ENCODE measurements at places on chromosomes 13 and 19.

DNA sequence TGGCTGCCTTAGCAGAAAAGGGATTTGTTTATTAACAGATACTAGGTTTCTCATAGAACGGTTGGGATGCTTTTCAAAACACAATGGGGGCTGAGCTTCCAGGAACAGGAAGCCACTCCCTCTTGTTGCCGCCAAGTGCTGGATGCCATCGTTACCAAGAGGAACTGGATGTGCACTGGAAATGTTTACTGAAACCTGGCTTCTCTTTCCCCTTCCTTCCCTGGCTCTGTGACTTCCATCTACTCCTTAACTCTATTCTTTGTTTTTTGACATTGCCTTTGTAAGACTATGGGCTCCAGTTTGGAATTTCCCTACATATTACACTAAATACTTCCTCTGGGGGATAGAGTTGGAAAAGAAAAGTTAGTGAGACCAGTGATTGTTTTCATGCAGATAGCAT lies 11.7 kb upstream of the KL start:
- peak; percentile 85 for DNase-seq

GRCh38 chr19:35671818-35672217 lies 5.5 kb downstream of the UPK1A start:
- no peak for DNase-seq

GRCh38 chr13:75489502-75490263 lies 7.7 kb upstream of the TBC1D4 start:
- no peak for DNase-seq

DNA sequence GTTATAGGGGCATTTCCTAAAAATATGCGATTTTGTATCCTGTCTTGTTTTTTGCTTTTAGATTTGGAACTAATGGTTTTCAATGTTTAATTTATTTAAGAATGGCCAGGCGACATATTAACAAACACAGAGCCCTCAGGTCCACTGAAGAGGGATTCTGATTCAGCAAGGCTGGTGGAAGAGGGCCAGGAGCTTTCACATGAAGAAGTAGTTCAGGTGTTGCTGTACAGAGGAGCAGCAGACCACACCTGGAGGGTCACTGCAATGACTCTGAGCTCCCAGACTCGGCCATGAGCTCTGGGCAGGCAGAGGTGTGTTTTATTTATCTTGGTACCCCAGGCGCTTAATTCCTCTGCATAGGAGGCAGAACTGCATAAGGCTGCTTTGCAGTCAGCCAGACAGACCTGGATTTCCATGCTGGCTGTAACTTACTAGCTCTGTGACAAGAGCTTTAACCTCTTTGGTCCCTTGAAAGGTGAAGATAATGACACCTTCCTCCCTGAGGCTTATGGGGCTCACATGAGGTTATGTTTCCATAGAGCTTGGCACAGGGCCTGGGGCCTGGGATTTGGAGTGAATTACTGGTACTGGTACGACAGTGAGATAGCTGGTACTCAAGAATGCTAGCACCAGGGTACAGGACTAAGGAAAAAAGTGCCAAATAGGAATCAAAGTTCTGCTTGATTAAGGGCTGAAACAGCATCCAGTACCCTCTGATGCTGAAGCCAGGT lies 184.7 kb downstream of the OXGR1 start:
- DNase-seq, result no peak

DNA sequence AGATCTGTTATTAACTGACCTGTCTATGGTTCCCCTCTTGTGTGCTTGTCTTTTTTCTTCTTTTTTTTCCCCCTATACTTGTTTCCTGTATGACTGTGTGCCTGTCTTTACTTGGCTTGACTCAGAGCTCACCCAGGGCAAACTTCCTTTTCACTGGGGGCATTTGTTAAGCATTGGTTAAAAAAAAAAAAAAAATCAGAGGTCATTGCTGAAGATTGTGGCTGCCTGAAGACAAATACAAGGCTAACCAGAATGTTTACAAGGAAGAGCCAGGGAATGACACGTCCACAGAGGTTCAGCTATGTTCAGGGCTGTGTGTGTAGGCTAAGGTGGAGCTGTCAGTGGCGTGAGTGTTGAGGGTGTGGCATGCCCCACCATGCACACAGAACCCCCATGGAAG lies 47.1 kb downstream of the LNX2 start:
- no peak for DNase-seq

DNA sequence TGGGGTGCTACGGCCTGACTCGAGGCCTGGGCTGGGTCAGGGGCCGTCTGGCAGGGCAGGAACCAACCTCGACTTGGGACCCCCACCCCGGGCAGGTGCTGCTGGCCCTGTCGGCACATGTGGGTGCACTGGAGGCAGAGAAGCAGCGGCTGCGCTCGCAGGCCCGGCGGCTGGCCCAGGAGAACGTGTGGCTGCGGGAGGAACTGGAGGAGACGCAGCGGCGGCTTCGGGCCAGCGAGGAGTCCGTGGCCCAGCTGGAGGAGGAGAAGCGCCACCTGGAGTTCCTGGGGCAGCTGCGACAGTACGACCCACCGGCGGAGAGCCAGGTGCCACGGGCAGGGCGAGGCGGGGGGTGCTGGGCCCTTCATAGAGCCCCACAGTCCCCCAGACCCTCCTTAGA lies 5.9 kb downstream of the KLC3 start:
- no peak for DNase-seq

DNA sequence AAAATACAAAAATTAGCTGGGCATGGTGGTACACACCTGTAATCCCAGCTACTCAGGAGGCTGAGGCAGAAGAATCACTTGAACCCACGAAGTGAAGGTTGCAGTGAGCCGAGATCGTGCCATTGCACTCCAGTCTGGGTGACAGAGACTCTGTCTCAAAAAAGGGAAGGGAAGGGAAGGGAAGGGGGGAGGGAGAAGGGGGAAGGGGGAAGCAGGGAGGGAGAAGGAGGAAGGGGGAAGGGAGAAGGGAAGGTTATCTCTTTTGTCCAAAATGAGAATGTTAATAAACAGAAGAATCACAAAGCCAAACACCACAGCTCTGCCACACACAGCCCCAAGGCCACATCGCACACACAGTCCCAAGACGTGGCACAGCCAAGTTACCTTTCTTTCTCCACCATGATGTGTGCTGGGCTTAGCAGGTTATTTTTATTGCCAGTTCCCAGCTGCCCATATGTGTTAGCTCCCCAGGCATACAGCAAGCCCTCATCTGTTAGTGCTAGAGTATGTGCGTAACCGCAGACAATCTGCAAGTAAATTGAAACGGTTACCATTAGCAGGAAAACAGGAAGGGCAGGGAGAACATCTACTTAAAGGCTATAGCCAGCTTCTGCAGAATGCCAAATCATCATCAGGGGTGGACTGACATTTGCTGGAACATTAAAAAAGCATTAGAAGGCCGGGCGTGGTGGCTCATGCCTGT lies 34.3 kb downstream of the RCBTB1 start:
- DNase-seq, result no peak

Data from posterior vena cava (tissue), 2 donors.